GM12878 (cell line): ENCODE measurements at places on chromosomes 3 and 15.

DNA sequence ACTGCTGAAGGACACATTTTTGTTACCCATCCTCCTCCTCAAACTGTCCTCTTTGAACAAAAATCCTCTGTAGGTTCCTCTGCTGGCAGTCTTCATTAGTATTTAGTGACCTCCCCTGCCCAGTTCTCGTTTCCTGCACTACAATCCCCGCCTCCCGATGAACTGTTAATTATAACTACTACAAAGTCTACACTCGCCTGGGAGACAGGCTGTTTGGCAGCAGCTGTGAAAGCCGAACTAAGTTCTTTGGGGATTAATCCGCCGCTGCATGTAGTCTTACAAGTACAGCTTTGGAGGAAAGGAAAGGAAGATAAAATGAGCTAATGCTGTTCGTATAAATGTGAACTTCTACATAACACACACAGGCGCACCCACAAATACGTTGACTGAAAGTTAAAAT is 160.0 kb upstream of the WNT5A start:
- no peak overlapping the region for H3K4me3 ChIP-seq
- no peaks in the 10 kb centered on the region for H3K27me3 ChIP-seq
- H3K27ac ChIP-seq, result no peak overlapping the region
- no peak for DNase-seq
- no peaks in the 10 kb centered on the region for H3K36me3 ChIP-seq

DNA sequence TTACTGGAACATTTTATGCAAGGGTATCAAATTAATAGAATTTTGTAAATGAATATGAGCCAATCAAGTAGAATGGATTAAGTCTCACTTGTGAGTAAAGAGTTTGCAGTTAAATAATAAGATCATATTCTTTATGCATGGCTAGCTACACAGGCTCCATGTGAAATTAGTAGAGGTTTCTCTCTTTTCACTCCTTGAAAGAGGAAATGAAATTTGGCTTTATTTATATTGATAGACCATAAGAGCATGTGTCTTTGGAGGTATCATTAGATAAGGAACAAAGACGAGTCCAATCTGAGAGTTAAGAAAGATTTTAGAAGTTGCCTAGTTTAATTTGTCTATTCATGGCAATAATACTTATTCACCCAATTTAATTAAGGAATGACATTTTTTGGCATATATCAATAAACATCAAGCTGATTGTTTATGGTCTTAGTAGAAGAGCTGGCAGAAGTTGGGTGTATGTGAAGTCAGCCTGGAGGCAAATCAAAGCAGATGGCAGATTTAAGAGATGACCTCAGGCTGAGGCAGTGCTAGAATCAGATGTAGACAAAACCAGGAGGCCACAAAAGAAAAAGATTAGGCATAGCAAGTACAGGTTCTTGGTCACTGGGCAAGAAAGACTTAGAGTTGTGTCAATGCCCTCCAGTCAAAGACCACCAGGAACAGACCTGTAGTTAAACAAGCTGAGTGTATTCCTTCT is 406.5 kb upstream of the ARHGEF26 start:
- H3K4me1 ChIP-seq, result no peaks in the 10 kb centered on the region
- no peak overlapping the region for H3K27ac ChIP-seq
- no peak overlapping the region for H3K4me3 ChIP-seq
- no peak for DNase-seq
- no peaks in the 10 kb centered on the region for H3K27me3 ChIP-seq

- H3K27ac ChIP-seq, result no peak overlapping the region
- no peaks in the 10 kb centered on the region for H3K36me3 ChIP-seq
- no peaks in the 10 kb centered on the region for H3K4me1 ChIP-seq
Measured at GRCh38 chr3:170641510-170642236, 55.8 kb upstream of the SLC7A14 start.

GRCh38 chr3:110307065-110307809 is 764.4 kb upstream of the NECTIN3 start:
- H3K27me3 ChIP-seq, result no peaks in the 10 kb centered on the region
- DNase-seq, result no peak
- H3K36me3 ChIP-seq, result no peaks in the 10 kb centered on the region
- no peak overlapping the region for H3K27ac ChIP-seq

- H3K4me1 ChIP-seq, result peaks cover 8% of the 10 kb centered on the region
- peak; percentile 80 for DNase-seq
- H3K4me3 ChIP-seq, result no peak overlapping the region
Measured at GRCh38 chr15:72078887-72079286, 39.1 kb downstream of the MYO9A start.

DNA sequence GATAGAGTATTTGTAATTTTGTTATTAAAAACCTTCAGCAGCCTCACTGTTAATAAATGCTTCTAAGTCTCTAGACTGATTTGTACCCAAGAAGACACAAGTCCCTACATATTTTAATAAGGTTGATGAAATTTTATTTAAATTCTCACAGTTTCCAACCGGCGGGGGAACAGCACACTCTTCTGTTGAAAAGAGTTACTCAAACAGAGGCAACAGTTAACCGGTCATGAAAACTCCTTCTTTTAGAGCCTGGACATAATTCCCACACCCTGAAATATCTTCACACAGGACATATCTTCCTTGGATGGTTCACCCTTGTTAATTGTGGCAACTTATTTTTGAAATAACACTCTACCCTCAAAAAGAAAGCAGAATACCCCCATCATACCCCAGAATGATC is 278.8 kb downstream of the FOXP1 start:
- DNase-seq, result no peak
- H3K27me3 ChIP-seq, result peaks cover 10% of the 10 kb centered on the region; the same call in 1 of the 2 replicates

GRCh38 chr3:115885621-115886020 is 262.3 kb downstream of the GAP43 start:
- H3K4me1 ChIP-seq, result no peaks in the 10 kb centered on the region
- H3K27ac ChIP-seq, result no peak overlapping the region
- H3K27me3 ChIP-seq, result no peaks in the 10 kb centered on the region
- no peaks in the 10 kb centered on the region for H3K36me3 ChIP-seq
- DNase-seq, result no peak
- no peak overlapping the region for H3K4me3 ChIP-seq

- H3K4me1 ChIP-seq, result no peaks in the 10 kb centered on the region
- no peaks in the 10 kb centered on the region for H3K36me3 ChIP-seq
- no peak for DNase-seq
- no peak overlapping the region for H3K4me3 ChIP-seq
- H3K27me3 ChIP-seq, result no peaks in the 10 kb centered on the region
Measured at GRCh38 chr3:6989608-6990291, 128.8 kb downstream of the GRM7 start.

DNA sequence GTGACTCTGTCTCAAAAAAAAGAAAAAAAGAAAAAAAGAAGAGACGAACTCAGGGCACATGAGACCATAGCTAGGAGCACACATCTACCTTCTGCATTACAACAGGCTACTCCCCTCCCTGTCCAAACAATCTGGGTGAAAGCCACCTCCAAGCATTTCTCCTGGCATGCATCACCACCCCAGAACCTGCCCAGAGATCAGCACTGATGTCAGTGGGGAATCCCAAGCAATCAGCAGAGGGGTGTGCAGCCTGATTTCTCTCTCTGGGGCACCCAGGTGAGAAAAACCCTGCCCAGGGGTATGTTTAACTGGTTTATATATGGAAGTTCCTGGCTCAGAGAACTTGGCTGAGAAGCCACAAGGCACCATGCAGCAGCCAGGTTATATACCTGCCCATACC is 59.4 kb downstream of the CDC25A start:
- no peak overlapping the region for H3K27ac ChIP-seq
- H3K36me3 ChIP-seq, result no peaks in the 10 kb centered on the region
- H3K4me1 ChIP-seq, result peaks cover 15% of the 10 kb centered on the region
- DNase-seq, result no peak

DNA sequence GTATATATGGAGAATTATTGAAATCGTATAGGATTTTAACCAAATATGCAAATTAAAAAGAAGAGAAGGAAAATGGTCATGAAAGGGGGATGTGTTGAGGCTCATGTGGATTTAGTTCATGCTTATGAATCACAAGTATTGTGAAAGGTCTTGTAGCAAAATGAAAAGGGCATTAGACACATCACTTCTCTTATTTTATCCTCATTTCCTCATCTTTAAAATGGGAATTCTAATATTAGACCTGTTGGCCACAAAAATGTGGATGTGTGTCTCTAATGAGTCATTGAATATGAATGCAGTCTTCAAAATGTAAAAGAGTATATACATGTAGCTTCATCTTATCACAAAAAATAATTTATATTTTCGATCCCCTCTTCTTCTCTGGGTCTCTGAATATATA is 14.9 kb upstream of the ALCAM start:
- H3K27me3 ChIP-seq, result no peaks in the 10 kb centered on the region
- H3K36me3 ChIP-seq, result no peaks in the 10 kb centered on the region
- H3K4me1 ChIP-seq, result peaks cover 3% of the 10 kb centered on the region; the same call in 1 of the 2 replicates
- H3K4me3 ChIP-seq, result no peak overlapping the region

- H3K27me3 ChIP-seq, result no peaks in the 10 kb centered on the region
- peaks cover 28% of the 10 kb centered on the region for H3K36me3 ChIP-seq
- H3K27ac ChIP-seq, result no peak overlapping the region
- no peaks in the 10 kb centered on the region for H3K4me1 ChIP-seq
Measured at GRCh38 chr3:183730361-183730760, 32.8 kb downstream of the YEATS2 start.

DNA sequence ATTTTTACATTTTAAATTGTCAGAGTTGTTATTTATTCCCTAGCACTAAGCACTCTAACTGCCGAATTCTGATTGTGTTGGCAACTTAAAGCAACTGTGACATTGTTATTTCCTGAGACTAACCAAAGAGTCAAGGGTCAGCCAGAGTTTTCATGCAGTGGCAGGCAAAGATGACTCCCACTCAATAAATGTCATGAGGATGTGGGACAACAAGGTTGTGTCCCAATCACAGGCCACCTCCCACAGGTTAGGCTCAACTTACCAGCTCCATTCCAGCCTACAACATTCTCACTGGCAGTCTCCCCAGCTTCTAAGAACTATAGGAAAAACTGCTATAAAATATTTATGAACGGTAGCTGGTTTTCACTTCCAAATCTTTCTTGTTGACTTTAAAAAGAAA is 80.1 kb downstream of the RSL24D1 start:
- DNase-seq, result no peak
- H3K36me3 ChIP-seq, result no peaks in the 10 kb centered on the region
- no peaks in the 10 kb centered on the region for H3K4me1 ChIP-seq
- no peaks in the 10 kb centered on the region for H3K27me3 ChIP-seq
- no peak overlapping the region for H3K27ac ChIP-seq
- no peak overlapping the region for H3K4me3 ChIP-seq

- H3K27me3 ChIP-seq, result no peaks in the 10 kb centered on the region
- H3K36me3 ChIP-seq, result no peaks in the 10 kb centered on the region
- no peak overlapping the region for H3K4me3 ChIP-seq
- no peak for DNase-seq
- H3K4me1 ChIP-seq, result no peaks in the 10 kb centered on the region
Measured at GRCh38 chr3:81888914-81889557, 127.6 kb upstream of the GBE1 start.

- no peaks in the 10 kb centered on the region for H3K27me3 ChIP-seq
- H3K4me3 ChIP-seq, result no peak overlapping the region
- no peaks in the 10 kb centered on the region for H3K36me3 ChIP-seq
- no peak for DNase-seq
Measured at GRCh38 chr3:94525043-94525442, 462.2 kb downstream of the NSUN3 start.

DNA sequence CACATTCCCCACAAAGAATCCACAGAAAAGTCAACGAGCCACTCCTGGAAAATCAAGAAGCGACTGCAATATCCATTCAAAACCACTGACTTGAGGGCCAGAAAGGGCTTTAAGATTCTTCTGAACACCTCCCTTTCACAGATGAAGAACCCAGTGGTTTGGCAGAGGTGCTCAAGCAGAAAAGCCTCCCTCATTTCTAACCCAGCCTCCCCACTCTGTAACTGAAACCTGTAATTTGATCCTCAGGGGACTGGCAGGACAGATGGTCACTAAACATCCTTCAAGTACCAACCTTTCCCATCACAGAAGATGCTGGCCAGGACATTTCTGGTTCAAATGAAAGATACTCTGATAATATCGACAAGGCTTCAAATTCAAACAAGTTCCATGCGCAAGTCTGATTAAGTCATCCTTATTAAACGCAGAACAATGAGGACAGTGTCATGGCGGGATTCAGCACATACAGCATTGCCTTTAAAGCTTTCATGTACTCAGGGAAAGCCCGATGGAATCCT is 5.5 kb downstream of the SEMA5B start:
- peaks cover 9% of the 10 kb centered on the region for H3K27me3 ChIP-seq
- no peak for DNase-seq
- H3K4me3 ChIP-seq, result no peak overlapping the region
- H3K4me1 ChIP-seq, result no peaks in the 10 kb centered on the region

DNA sequence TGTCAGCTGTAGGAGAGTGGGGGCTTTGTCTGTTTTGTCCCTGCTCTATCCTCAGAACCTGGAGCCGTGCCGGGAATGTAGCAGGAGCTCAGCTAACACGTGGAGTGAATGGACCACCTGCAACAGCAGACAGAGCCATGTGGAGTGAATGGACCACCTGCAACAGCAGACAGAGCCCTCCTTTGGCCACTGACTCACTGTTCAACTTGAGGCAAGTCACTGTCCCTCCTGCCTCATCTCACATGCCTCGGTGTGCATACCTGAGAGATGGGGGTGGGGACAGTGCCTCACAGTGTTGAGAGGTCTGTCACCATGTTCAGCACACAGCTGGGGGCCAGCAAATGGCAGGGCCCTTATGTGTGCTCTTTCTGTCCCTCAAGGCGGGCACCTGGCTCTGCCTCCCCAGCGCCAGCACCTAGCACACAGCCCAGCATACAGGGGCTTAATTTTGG is 27.9 kb downstream of the FEM1B start:
- no peak overlapping the region for H3K4me3 ChIP-seq
- H3K36me3 ChIP-seq, result no peaks in the 10 kb centered on the region
- peaks cover 4% of the 10 kb centered on the region for H3K4me1 ChIP-seq
- DNase-seq, result no peak

- no peak for DNase-seq
- H3K4me1 ChIP-seq, result no peaks in the 10 kb centered on the region
- H3K36me3 ChIP-seq, result no peaks in the 10 kb centered on the region
- no peak overlapping the region for H3K4me3 ChIP-seq
Measured at GRCh38 chr3:151766454-151766853, 32.7 kb downstream of the AADACL2 start.

DNA sequence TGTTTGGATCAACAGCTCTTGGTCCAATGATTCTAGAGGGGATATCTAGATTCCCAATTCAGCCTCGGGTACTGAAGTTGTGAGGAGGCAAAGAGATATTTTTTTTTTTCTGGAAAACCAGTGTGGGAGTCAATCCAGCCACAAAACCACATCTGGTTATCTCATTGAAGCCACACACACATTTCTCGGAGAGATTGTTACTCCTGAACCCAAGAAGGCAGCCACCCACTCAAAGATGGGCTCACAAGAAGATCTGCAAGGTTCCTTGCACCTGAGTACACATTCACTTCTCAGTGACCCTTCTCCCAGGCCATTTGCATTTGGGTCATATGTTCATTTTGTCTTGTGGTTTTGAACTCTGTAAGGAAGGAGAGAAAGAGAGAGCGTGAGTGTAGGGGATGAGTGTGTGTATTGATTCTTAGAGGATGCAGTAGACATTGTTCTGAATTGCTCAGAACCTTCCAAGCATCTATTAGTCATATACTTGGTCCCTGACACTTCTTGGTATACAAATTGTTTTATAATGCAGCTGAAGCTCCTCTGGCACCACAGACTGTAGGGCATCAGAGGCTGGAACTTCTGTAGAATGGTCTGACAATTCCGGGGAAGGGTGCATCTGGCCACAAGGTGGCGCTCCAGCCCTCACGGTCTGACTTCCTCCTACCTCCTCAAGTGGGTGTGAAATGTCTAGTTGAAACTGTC is 39.3 kb upstream of the TRA2B start:
- H3K27ac ChIP-seq, result no peak overlapping the region
- H3K36me3 ChIP-seq, result no peaks in the 10 kb centered on the region
- peaks cover 4% of the 10 kb centered on the region; the same call in 1 of the 2 replicates for H3K4me1 ChIP-seq
- no peaks in the 10 kb centered on the region for H3K27me3 ChIP-seq
- no peak overlapping the region for H3K4me3 ChIP-seq
